ENCODE measurements at places on chromosomes 1 and 21. TPM values are rescaled to one million over a fixed set of nuclear protein-coding genes. Genes with fewer than 3 reads are reported as not detected.

Gene DUSP23
- total RNA-seq, result 92.7 TPM

Gene HSD3B2
- total RNA-seq, result not detected

GRCh38 chr1:225772848-225773247, 4.8 kb upstream of the SRP9 start:
- no peak for DNase-seq

- no peak for DNase-seq
These were observed 10.6 kb upstream of the S100A11 start for GRCh38 chr1:152047413-152047729.

DNA sequence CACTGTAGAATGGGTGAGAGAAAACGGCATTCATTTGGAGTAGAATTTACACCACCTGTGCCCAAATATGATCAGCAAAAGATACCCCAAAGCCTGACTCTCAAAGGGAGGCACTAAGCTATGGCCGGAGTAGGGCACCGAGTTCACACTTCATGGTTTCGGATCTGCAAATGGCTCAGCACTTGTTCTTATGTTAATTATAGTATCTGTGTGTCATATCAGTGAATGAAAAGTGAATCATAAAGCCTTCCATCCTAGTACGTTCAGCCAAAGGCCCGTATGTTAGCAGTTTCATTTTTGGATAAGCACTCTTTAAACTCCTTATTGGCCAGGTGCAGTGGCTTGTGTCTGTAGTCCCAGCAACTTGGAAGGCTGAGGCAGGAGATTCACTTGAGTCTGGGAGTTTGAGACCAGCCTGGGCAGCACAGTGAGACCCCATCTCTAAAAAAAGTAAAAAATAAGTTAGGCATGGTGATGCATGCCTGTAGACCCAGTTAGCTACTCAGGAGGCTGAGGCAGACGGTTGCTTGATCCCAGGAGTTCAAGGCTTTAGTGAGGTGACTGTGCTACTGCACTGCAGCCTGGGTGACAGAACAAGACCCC, 4.9 kb upstream of the CORT start:
- no peak for DNase-seq

GRCh38 chr1:81731989-81732388, 68.7 kb upstream of the ADGRL2 start:
- no peak for DNase-seq

DNA sequence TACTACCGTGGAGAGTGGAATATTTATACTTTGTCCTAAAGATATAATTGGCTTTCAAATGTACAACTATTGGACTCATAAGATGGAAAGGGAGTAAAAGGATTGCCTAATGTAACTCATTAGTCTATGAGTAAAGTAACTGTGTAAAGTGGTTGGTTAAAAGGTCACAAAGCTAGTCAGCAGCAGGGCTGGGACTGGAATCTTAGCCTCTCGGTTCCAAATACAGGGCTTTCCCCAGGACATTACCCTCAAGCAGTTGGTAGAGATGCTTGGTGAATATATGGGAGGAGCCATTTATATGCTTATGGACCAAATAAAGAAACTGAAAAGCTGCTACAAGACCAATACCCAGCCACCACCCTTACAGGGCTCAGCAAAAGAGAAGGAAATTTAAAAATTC, 283.7 kb downstream of the HLX start:
- no peak for DNase-seq

DNA sequence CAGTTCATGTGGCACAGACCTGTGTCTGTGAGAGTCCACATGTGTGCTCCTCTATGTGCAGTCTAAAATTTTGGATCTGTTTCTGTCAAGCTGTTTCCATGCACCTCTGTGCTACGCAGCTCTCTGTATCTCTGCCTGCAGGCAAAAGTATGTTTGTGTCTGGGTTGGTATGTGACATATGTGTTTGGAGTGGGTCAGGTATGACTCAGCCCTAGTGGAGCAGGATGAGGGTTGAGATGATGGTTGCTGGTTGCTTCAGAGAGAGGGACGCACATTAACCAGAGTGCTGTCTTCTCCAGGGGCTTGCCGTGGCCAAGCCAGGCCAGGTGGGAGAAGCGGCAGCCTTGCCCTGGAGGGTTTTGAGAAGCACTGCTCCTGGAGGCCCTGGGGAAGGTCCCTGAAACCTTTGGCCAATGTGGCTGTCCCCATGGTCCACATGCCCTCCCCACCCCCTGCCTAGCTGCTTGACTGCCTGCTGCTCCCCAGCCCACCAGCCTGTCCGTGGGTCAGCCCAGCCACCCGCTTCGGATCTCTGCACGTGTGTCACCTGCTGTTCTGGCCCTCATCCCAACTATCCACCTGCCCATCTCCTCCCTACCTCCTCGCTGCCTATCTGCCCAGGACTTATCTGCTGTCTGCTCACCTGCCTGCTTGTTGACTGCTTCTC, 4.1 kb upstream of the EVA1B start:
- DNase-seq, result no peak

DNA sequence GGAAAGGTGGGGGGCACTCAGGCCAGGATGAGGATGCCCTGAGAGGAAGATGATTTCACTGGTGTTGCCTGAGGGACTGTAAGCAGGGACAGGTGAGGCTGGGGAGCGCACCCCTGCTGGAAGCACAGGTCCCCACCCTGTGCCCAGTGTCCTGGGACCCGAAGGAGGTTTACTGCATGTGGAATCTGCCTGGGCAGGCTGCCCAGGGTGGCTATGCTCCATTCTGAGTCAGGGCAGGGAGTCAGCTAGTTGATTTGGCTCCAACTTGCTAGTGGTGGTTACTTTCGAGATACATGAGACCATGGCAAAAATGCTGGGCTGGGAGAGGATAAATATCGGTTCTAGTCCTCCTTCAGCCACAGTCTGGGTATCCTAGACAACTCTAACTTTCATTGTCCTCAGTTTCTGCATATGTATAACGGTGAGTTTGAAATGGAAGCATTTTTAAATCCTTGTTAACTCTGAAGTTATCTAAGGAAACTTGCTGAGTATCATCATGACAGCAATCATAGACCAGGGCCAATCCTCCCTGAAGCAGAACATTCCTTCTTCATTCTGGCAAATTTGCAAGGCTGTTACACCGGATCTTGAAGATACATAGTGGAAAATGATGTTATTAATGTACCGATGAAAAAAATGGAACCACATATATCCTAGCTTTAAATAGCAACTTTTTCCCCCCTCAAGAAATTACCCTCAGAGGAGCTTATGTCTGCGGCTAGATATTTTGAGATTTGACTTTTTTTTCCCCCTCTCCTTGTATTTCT, 7.7 kb downstream of the TLR5 start:
- DNase-seq, result peak; percentile 38

- DNase-seq, result no peak
These were observed 811 bp upstream of the S100A3 start for GRCh38 chr1:153549741-153550397.

DNA sequence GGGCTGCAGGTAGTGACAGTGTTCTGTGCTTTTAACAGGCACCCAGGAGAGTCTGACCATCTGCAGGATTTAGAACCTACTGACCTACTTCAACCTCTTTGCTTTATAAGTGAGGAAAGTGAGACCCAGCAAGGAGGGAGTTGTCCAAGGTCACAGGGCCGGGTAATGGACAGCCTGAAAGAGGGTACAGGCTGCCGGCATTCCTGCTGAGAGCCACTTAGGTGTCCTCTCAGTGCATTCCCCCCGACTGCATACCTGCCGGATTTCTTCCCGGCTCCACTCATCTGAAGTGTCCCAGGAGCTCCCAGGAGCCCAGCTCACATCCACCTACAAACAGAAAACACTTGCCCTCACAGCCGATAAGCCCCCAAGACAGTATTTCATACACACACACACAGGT, 13.9 kb downstream of the PHLDA3 start:
- DNase-seq, result no peak

Data from breast epithelium (tissue), 4 donors.